Activated CD4-positive, CD25-positive, alpha-beta regulatory T cell treated with anti-CD3 and anti-CD28 coated beads, Interleukin-2, amount 50 U/mL, for 24 hours (primary cell): ENCODE measurements at places on chromosomes 12 and 14.

GRCh38 chr12:120799243-120800045 is 73.8 kb downstream of the ACADS start:
- no peak for ATAC-seq

DNA sequence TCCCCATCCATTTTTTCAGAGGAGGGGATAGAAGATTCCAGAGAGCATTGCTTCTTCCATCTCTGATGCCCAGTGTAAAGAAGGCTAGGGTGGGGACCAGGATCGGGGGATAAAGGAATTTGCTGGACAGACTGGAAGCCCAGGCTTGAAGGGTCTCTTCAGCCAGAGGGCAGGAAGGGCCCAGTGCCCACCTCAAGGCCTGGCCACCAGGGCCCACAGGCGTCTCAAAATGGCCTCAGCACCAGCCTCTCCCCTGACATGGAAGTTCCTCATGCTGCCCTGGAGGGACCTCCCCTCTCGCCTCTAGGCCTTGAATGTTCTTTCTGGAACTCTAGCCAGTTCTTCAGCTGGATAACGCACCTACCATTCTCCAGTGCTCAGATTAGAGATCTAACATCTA is 2.8 kb downstream of the RPS6KL1 start:
- no peak for ATAC-seq

GRCh38 chr14:60777856-60778578 is 43.5 kb downstream of the MNAT1 start:
- peak; percentile 41 for ATAC-seq

DNA sequence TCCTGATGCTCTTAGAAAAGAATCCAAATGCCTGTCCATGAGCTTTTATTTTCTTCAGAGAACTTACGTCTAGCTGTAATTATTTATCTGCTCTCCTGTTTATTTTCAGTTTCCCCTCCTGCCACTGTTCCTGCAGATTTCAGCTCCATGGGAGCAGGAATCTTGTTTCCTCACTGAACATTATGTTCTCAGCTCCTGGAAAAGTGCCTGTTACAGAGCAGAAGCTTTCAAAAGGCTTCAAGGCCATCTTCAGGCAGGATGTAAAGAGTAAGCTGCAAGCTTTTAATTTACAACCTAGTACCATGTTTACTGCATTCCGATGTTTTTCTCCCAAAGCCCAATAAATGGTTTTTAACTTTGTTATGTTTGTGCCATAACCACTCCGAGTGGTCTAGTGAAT is 98.4 kb upstream of the BTG1 start:
- no peak for ATAC-seq

- peak; percentile 5 for ATAC-seq
Observed at GRCh38 chr12:121800694-121801594, 2.9 kb upstream of the SETD1B start.
